Activated naive CD8-positive, alpha-beta T cell treated with anti-CD3 and anti-CD28 coated beads, Interleukin-2, amount 10 ng/mL, durations not matched to agents 7 days and 5 days (primary cell): ENCODE measurements at places on chromosomes 7 and 10. TPM values are rescaled to one million over a fixed set of nuclear protein-coding genes. Genes with fewer than 3 reads are reported as not detected.
A peak's percentile ranks its signal among the peaks of the same experiment; 100 is the strongest.

- H3K4me1 ChIP-seq, result no peaks in the 10 kb centered on the region
- no peak for DNase-seq
- H3K4me3 ChIP-seq, result no peak overlapping the region
- H3K27ac ChIP-seq, result no peak overlapping the region
Observed at GRCh38 chr7:4017785-4018184, 664.3 kb upstream of the FOXK1 start.

DNA sequence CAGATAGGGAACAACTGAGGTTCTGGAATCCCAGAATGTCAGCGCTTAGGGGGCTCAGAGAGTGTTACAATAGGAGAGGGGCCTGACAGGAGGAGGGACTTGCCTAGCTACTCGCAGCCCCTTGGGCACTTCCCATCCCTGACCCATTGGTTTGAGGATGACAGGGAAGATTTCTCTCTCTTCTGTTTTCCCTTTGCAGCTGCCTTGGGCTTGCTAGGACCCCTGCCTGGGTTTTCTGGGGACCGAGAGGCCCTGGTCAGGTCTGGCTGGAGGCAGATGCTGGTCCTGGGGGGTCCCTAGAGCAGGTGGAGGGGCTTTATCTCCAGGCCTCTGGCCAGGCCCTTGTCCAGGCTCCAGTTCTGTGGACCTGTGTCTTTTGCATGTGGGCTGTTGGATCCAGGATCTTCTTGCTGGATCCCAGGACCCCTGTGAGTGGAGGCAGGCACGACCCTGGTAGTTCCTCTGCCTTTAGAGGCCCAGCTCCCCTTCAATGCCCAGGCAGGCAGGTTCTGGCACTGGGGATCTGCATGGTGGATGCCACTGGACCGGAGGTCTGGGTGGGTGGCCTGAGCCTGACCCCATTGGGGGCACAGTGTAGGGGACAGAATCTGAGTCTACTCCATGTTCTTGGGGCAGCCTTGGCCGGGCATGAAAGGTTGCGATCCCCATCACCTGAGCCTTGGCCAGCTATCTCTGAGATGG lies 26.9 kb downstream of the RAMP3 start:
- H3K4me3 ChIP-seq, result no peak overlapping the region
- no peaks in the 10 kb centered on the region for H3K36me3 ChIP-seq
- H3K4me1 ChIP-seq, result no peaks in the 10 kb centered on the region
- peak; percentile 19 for DNase-seq
- H3K27me3 ChIP-seq, result peaks cover 3% of the 10 kb centered on the region

GRCh38 chr7:30281791-30282190 lies 2.6 kb upstream of the ZNRF2 start:
- H3K4me1 ChIP-seq, result peaks cover 22% of the 10 kb centered on the region
- H3K36me3 ChIP-seq, result peaks cover 11% of the 10 kb centered on the region
- H3K27ac ChIP-seq, result no peak overlapping the region
- DNase-seq, result no peak

DNA sequence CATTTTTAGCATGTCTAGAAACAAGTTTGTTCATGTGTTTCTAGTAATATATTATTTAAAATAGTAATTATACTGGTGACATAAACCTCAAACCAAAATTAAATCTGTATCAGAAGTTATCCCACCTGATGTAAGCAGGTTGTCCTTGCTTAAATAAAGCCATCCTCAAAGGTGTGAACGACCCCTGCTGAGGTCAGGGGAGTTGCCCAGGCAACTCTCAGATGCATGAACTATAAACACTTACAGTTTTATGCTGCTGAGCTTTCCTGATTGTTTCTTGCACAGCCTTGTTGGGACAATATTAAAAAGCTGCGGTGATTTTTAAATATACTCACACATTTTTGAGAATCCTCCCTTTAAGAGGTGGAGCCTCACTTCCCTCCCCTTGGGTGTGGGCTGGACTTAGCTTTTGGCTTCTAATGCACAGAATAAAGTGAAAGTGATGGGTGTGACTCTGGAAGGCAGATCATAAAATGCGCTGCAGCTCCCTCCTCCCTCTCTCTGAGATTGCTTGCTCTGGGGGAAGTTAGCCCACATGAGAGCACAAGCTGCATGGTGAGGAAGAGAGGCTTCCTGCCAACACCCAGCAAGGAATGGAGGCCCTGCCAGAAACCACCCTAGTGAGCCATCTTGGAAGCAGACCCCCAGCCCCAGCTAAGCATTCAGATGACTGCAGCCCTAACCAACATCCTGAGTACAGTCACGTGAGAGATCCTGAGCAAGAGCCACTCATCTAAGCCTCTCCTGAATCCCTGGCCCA lies 152.7 kb downstream of the SKIDA1 start:
- H3K4me3 ChIP-seq, result peak overlapping the region; percentile 61
- peaks cover 10% of the 10 kb centered on the region for H3K4me1 ChIP-seq
- H3K36me3 ChIP-seq, result peaks cover 2% of the 10 kb centered on the region
- peak overlapping the region; percentile 76 for H3K27ac ChIP-seq

DNA sequence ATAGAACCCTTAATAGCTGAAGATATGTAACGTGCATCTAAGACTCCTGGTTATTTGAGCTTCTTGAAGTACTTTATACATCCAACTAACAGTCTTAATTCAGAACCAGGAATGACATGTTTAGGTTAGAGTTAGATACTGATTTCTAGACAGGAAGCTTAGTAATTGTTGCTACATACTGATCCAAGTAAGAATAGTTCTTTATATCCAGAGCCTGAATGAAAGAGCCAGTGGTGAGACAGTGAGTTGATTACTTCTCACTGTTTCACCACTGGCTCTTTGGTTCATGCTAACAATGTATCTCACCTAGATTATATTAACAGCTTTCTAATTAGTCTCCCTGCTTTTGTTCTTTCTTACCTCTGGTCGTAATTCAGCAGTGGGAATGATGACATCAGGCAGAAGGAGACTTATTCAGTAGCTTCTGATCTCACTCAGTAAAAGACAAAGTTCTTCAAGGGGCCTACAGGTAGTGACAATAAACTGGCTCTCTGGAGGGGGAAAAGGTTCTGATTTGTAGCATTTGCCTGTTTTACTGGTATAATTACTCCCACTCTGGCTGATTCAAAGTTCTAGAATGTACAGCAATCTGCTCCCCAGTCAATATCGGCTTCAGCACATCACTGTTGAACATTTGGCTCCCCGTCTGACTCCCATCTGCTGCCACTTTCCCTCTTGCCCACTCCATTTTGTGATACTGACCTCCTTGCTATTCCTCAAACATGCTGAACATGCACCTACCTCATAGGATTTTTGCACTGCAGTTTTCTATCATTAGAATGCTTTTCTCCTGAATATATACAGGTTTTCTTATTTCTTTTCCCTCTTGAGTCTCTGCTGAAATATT lies 29.1 kb downstream of the MCU start:
- DNase-seq, result no peak
- H3K36me3 ChIP-seq, result peaks cover 2% of the 10 kb centered on the region
- no peaks in the 10 kb centered on the region for H3K27me3 ChIP-seq
- no peaks in the 10 kb centered on the region for H3K4me1 ChIP-seq
- no peak overlapping the region for H3K27ac ChIP-seq

DNA sequence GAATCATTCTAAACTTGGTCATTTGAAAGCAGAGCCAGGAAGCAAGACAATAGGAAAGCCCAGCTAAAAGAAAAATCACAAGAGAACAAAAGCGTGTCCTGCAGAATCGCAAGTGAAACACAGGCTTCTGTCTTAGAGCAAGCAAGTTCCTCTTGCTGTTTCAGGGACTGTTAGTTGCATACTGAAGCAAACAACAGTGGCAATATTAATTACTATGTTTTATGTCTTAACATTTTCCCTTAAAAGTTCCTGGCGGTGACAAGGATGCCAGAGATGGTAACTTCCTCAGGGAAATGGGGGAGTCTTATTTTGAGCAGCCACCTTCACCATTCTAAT lies 217.1 kb downstream of the GFRA1 start:
- DNase-seq, result no peak
- no peaks in the 10 kb centered on the region for H3K27me3 ChIP-seq
- no peak overlapping the region for H3K27ac ChIP-seq

DNA sequence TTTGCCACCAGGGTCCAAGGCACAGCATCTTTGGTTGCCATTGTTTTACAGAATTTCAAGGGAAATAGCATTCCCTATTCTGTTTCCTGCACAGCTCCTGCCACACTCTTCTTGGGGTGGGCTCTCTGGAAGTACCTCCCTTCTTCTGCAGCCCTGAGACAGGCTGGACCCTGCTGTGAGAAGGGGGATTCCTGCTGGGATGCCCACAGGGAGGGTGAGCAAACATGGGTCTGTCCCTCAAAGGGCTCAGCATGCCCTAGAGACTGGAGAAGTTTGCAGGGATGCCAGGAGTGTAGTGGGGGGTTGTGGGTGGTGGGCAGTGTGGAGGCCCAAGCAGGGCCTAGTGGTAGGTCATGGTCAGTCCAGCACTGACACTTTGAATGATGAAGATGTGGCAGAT lies 222.2 kb upstream of the GPR26 start:
- no peak overlapping the region for H3K4me3 ChIP-seq
- no peaks in the 10 kb centered on the region for H3K36me3 ChIP-seq
- H3K27me3 ChIP-seq, result peaks cover 16% of the 10 kb centered on the region
- no peak overlapping the region for H3K27ac ChIP-seq
- no peak for DNase-seq
- peaks cover 4% of the 10 kb centered on the region for H3K4me1 ChIP-seq

DNA sequence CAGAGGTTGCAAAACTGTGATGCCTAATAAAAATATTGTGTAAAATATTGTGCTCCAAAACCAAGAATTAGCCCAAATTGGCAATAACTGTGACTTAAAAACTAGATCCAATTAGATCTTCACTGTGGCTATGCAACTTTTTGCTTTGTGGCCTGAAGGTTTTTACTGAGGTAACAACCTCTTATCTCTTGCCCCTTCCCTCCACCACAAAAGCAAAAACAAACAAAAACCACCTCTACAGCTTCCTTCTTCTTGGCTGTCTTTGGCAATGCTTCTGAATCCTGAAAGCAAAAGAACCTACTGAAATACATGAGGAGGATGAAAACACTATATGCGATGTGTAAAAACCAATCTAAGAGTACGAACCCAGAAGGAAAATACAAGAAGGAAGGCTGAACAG lies 226.7 kb upstream of the MBL2 start:
- no peak overlapping the region for H3K27ac ChIP-seq
- no peaks in the 10 kb centered on the region for H3K27me3 ChIP-seq
- no peak overlapping the region for H3K4me3 ChIP-seq
- no peak for DNase-seq
- H3K4me1 ChIP-seq, result no peaks in the 10 kb centered on the region
- no peaks in the 10 kb centered on the region for H3K36me3 ChIP-seq

GRCh38 chr10:84098667-84099066 lies 40.6 kb upstream of the GHITM start:
- H3K36me3 ChIP-seq, result no peaks in the 10 kb centered on the region

The WASL gene
- 11.8 TPM for total RNA-seq

The OR13A1 gene
- 0.23 TPM for total RNA-seq

The AKR1C4 gene
- not detected for total RNA-seq

The PRDX3 gene
- 93.8 TPM for total RNA-seq

The CTAGE6 gene
- 1.9 TPM for total RNA-seq

The LRRN3 gene
- total RNA-seq, result 193 TPM

The CNPY4 gene
- total RNA-seq, result 58.3 TPM

The TLX1 gene
- total RNA-seq, result not detected

The GIMAP2 gene
- 140 TPM for total RNA-seq

The SFTPA1 gene
- total RNA-seq, result not detected

The NUDT13 gene
- 2.1 TPM for total RNA-seq

The STAMBPL1 gene
- 54.0 TPM for total RNA-seq
